ENCODE measurements at places on chromosomes 6 and 20.

- no peak for DNase-seq
Measured at GRCh38 chr20:13863244-13863643, 78.4 kb downstream of the NDUFAF5 start.

- no peak for DNase-seq
Measured at GRCh38 chr6:54419885-54420284, 111.6 kb downstream of the TINAG start.

- DNase-seq: no peak
Measured at GRCh38 chr20:23349338-23350195, 1.0 kb upstream of the NXT1 start.

DNA sequence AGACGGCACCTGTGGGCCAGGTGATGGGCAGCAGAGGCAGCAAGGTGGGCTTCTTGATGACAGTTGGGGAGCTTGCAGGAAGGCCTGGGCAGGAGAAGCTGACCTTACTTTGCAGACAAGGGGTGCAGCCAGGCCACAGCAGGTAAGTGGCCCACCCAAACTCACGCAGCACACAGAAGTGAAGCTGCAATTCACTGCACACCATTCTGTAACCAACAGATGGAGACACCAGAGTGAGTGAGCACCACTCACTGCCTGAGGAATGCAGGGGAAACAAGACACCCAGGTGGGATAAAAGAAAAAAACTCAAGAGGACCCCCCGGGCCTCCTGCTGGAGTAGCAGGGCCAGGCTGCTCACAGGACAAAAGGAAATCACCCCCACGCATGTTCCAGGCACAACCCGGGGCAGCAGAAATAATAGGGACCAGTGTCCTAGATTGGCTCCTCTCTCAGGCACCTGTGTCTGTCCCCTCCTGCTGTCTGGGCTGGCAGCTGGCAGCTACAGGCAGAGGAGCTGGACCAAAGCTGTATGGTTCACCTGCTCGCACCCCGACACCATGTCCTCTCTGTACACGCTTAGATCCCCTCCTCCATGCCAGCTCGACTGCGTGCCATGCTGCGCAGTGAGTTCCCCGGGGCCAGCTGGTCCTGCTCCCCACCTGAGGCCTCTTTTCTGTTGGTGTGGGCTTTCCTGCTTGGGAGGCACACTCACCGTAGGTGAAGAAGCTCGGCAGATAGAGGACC is 4.9 kb downstream of the MTCH1 start:
- no peak for DNase-seq

GRCh38 chr6:8080362-8081151 is 16.4 kb upstream of the BLOC1S5 start:
- no peak for DNase-seq

DNA sequence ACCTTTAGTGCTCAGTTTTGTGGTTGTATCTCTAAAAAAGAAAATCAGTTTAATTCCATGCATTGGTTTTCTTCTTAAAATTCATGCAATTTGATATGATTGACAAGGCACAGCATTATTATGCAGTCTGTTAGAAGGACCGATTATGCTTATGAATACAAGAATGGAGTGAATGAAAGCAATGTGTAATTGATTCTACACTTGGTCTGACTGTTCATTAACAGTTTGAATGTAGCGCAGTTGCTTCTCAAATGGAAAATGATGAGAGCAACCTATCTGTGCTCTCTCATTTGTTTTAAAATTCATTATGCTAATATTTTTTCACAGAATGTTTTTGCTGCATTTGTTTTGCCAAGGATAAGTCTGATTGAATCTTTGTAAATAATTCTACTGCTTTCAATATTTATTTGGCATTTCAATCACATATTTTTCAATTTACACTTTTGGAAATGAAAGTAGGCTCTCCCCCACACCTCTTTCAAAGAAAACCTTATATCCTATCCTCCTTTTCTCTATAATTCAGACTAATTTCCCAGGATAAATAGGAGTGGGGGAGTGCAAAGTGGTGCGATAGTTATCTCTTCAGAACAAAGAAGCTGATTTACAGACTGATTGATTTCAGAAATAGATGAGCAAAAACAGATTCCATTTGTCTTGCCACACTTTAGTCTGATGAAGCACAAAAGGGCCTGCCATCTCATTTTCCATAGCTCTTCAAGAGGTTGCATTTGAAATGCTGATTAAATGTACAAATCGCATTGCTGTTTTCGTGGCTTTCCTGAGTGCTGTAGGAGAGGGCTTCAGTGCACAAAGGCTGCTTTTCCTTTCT is 885.3 kb upstream of the FLRT3 start:
- DNase-seq: no peak

- DNase-seq: no peak
Measured at GRCh38 chr20:61527626-61528025, 275.6 kb downstream of the CDH4 start.

- no peak for DNase-seq
Measured at GRCh38 chr20:4956200-4956810, 45.0 kb downstream of the SLC23A2 start.

DNA sequence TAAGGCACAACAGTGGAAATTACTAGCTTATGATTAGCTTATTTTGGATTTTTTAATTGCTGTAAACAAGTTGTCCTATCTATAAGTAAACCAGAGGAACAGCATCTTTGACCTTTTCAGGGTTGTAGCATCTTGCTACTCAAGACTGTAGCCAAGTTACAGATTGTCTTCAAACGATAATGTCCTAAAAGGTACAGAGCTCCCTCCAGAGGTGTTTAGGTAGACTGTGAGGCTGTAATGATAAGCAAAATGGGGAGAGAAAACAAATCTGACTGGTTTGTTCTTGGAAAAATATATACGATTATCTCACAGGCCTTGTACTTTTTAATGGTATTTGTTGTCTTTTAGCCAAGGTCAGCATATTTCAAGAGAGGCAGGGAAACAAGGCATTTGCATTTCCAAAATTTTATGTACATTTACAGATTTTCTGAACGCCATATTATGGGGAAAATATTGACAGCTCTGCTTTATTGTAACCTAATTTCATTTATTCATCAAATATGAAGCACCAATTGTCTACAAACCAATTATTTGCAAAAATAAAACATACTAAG is 273.4 kb downstream of the MEI4 start:
- DNase-seq: no peak

- no peak for DNase-seq
Measured at GRCh38 chr20:22582386-22582963, 1.9 kb downstream of the FOXA2 start.

DNA sequence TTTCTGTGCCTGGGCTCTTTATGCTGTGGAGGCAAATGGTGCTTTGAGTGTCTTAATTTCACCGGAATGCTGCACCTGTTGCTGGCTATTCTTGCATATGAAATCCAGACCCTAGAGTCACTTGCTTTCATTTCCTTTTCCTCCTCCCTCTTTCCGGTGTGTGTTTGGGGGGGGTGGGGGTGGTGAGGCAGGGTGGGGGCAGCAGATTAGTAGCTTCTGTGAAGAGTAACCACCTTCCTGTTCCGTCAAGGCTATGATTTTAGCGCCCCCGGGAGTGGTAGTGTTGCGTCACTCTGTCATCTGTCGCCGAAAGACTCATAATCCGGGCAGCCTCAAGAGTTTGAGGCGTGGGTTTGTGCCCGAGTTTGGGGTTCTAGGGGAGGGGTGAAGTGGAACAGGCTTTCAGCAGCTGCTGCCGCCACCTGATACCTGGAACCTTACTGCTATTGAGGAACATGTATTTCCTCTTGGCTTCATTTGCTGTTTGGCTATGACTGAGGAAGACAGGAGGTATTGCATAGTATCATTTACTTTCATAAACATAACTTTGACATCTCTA is 49.1 kb downstream of the UTRN start:
- DNase-seq: no peak

GRCh38 chr6:3135668-3136291 is 17.3 kb downstream of the BPHL start:
- DNase-seq: no peak

DNA sequence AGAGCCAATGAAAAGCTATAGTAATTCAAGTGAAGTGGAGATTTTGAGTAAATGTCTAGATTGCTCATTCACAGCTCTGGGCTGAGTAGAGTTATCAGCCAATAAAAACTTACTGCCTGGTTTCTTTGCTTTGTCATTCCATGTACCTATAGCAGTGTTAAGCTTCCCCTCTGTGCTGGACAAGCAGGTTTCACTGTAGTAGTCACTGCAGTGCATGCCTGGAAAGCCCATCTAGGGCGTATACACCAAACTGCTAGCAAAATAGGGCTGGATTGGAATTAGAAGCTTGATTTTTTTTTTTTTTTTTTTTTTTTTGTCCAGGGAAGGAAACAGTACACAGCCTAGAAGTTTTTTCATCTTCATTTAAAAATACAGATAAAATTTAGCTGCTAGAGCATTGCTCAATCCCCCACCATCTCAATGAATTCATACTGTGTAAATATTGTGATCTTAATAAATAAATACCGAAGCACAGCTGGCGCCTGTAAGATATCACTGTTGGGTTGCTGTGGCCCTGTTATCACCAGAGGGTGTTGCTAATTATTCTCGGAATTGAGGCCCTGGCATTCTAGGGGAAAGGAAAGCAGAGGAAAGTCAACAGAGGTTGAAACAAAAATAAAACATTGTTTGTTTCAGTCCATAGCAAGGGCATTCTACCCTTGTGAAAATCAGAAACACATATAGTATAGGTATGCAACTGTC is 968.5 kb upstream of the GJE1 start:
- no peak for DNase-seq

DNA sequence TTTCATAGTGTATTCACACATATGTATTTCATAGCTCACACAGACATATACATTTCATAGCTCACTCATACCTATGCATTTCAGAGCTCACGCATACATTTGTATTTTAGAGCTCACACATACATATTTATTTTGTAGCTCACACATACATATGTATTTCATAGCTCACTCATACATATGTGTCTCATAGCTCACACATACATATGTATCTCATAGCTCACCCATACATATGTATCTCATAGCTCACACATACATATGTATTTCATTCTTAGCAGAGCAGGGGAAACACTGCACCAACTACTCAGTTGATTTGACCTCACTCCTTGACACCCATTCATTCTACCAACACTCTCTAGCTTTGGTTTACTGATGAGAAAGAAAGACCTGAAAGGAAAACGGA is 713.6 kb downstream of the QKI start:
- DNase-seq: no peak

GRCh38 chr6:163751032-163751525 is 336.6 kb downstream of the QKI start:
- no peak for DNase-seq

DNA sequence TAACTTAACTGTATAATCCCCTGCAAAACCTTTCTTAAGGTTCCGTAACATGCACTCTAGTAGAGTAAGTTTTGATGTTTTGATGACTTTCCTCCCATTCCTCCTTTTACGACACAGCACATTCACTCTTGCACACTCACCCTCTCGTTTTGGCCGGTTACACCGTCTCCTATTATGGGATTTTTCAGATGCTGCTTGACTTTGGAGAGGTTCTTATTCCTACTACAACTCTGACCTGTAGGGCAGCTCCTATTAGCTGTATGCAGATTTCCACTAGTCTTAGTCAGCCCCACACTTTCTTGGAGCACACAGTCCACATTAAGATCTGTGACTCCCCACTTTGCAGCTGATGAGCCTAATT is 223.7 kb upstream of the SYNCRIP start:
- no peak for DNase-seq

DNA sequence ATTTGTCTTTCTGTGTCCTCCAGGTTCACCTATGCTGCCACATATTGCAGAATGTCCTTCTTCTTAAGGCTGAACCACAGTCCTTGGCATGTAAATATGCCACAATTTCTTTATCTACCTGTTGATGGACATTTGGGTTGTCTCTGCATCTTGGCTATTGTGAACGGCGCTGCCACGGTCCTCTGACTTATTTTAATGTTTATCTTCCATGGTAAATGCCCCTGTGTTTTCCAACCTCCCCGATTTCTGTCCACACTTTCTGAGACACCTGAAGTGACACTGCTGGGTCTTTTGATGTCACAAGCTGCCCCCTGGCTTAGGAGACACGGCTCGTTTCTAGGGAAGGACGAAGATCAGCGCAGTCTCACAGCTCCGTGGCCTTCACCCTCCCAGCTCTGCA is 128.3 kb upstream of the PDE10A start:
- no peak for DNase-seq

DNA sequence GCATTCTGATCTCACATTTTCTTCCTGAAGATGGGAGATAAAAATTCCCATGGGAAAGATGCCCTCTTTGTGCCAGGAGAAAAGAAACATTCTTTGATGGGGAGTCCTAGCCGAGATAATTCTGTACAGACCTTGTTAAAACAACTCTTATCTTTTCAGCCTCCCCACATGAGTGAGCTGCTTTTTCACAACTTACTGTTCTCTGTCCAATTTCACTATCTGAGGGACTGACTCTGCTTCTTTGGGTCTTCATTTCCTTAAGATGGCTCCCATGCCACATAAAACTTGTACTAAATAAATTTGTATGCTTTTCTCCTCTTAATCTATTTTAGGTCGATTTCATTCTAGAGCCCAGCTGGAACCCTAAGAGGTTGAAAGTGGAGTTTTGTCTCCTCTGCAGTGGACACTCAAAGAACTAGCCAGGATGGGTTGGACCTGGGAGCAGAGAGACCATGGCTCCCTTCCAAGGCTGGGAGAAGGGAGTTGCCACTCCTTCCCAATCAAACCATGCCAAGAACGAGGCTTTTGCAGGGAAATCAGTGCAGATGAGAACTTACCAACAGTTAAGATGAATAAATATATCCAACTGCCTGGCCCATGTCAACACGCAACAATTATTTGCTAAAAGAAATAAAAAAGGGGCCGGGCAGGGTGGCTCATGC is 285.8 kb upstream of the SULF2 start:
- DNase-seq: no peak

GRCh38 chr20:35968930-35969329 is 540 bp downstream of the CNBD2 start:
- DNase-seq: no peak

- DNase-seq: no peak
Measured at GRCh38 chr6:80523010-80523409, 416.5 kb downstream of the BCKDHB start.

DNA sequence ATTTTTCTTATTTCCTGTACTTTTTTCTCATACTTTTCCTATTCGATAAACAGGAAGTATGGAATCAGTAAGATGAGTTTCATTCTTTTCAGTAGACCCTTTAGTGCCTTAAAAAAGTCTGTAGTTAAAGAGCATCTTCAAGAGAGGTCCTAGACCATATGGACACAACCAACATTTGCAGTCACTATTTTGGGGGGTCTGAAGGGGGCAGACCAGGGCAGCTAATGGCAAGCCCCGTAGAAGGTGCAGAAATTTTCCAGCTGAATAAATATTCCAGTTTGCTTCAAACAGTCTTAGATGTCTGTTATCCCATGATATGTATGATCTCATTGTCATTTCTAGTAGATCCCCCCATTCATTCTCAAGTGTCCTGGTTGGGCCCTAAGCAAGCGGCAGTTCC is 52.8 kb downstream of the MAP3K5 start:
- no peak for DNase-seq

DNA sequence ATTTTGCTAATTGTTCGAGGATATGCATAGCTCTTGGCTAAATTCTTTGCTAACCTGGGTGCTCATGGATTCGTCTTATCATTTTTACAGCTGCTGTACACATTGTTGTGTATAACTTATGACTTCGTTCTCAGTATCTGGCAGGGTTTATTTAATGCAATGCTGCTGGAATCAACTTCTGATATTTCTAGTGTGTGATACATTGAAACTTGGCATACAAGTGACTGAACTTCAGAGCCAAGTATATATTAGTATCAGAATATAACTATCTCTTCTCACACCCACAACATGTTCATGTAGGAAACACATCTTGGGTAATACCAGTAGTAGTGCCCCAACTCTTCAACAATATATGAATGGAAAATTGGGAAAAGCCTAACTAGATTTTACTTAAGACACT is 764.2 kb downstream of the TENT5A start:
- DNase-seq: no peak
